Kidney capillary endothelial cell (primary cell): ENCODE measurements at places on chromosomes 6 and 20.
A peak's percentile ranks its signal among the peaks of the same experiment; 100 is the strongest.

- no peak for DNase-seq
Observed at GRCh38 chr6:75158176-75158575, 47.7 kb downstream of the COL12A1 start.

- no peak for DNase-seq
Observed at GRCh38 chr6:91241946-91242613, 655.2 kb upstream of the MAP3K7 start.

GRCh38 chr20:4740774-4741431 lies 19.2 kb downstream of the PRND start:
- DNase-seq, result peak; percentile 36

DNA sequence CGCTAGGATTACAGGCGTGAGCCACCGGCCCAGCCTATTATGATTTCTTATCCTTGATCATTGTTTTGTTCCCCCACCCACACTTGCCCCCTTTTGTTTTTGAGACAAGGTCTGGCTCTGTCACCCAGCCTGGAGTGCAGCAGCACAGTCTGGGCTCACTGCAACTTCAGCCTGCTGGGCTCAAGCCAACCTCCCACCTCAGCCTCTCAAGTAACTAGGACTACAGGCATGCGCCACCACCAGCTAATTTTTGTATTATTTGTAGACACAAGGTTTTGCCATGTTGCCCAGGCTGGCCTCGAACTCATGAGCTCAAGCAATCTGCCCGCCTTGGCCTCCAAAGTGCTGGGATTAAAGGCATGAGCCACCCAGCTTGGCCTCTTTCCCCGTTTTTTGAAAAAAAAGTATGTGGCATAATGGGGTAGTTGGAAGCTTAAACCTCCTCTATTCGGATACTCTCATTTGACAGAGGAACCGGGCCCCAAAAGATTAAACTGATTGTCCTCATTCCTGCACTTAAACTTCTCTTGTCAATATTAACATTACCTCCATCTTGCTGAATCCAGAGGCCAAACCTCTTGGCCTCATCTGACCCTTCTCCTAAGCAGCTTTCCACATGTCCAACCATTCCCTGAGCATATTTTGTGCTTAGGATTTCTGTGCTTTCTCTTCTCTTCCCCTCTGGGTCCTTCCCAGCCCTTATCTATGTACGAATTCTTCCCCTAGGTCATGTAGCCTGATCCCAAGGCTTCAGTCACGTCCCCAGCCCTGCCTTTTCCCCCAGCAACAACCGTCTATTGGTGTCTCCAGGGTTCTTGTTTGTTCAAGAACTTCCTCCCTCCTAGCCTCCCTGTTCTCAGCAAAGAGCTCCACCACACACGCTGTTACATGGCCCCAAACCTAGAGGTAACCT lies 6.1 kb upstream of the EZR start:
- no peak for DNase-seq

DNA sequence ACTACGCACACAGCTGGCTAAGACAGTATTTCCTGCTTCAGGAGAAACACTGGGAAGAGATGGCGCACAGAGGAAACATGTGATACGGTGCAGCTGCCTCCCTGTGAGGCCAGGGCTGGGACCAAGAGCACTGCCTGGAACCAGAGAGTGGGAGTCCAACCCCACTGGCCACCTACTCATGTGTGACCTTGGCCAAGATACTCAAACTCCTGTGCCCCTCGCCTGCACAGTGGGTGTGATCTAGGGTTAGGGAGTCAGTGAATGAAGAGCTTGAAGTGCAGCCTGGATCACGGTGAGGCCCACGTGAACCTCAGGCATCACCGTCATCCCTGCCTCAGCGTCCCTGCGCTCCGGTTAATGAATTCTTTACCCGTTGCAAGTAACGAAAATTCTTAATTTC lies 41.7 kb upstream of the MPC1 start:
- no peak for DNase-seq

GRCh38 chr20:47464380-47465101 lies 37.1 kb upstream of the NCOA3 start:
- DNase-seq, result peak; percentile 14

DNA sequence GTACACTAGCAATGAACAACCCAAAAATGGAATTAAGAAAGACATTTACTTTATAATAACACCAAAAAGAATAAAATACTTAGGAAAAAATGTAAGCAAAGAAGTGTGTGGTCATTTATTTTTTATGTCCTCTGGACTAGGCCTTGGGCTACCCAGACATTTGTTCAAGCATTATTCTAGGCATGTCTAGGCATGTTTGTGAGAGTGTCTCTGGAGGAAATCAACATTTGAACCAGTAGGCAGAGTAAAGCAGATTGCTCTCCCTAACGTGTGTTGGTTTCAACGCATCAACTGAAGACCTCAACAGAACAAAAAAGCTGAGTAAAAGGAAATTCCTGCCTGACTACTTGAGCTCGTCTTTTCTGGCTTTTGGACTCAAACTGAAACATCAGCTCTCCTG lies 84.5 kb downstream of the ANKEF1 start:
- no peak for DNase-seq

DNA sequence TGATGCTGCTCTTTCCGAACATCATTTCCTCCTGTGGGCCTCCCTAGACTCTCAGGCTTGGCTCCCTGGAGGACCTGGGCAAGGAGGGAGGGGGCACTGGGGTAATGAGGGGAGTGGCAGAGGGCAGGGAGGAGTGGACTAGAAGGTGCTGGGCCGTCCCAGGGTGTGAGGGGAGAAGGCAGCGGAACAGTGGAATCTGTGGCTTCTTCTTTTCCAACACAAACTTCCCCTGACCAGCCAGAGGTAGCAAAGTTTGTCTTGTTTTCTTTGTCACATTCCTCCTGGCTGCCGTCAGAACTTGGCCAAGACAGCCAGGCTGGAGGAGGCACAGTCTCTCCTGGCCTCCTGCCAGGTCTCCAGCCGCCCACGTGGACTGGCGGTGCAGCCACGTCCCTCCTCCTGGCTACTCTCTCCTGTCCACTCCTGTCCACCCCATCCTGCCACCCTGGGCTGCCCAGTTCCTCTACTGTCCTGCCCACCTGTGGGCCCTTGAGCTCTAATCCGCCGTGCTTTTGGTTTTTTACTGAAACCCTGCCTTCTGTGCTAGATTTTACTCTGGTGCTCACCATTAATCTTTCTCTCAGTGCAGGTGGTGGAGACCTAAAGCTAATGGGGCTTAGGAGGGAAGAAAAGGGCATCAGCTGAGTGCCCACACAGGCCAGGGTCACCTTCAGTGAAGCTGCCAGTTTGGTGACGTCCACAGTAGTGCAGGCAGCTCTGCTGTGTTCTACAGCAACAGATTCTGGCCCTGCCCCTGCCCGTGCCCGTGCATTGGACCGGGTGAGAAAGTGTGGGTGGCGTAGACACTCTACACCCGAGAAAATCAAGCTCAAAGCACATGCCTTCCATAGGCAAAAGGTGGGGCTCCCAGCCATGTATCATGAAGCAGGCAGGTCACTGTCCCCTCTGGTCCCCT lies 2.8 kb upstream of the CDSN start:
- DNase-seq, result no peak

GRCh38 chr20:44720997-44721784 lies 6.0 kb downstream of the CCN5 start:
- no peak for DNase-seq

GRCh38 chr6:34985236-34985635 lies 96.2 kb downstream of the ANKS1A start:
- no peak for DNase-seq

GRCh38 chr20:62269871-62270270 lies 31.6 kb downstream of the OSBPL2 start:
- DNase-seq, result no peak

GRCh38 chr6:41214559-41215238 lies 13.4 kb upstream of the TREML4 start:
- no peak for DNase-seq

DNA sequence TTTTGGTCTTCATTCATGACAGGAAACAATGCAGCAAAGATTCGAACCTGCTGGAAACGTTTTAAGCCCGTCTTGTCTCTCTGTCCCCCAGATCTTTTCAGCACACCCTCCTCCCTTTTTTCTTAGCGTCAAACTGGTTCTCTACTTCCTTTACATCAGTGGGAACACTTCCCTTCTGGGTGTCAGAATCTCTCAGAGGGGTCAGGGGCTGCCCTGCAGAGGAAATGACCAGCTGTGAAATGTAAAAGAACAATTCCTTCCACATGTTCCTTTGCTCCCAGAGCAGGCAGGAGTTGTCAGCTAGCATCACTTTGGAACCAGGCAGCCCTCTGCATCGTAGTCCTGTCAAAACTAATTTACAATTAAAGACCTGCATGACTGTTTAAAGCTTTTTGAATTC lies 619.0 kb downstream of the TFAP2A start:
- no peak for DNase-seq
